Large intestine (tissue), 12 donors: ENCODE measurements at places on chromosomes 5 and 9.

GRCh38 chr9:17775656-17776055 lies 196.8 kb downstream of the SH3GL2 start:
- DNase-seq = no peak

- no peak for DNase-seq
These were observed 33.3 kb downstream of the CEP72 start for GRCh38 chr5:645421-645820.

DNA sequence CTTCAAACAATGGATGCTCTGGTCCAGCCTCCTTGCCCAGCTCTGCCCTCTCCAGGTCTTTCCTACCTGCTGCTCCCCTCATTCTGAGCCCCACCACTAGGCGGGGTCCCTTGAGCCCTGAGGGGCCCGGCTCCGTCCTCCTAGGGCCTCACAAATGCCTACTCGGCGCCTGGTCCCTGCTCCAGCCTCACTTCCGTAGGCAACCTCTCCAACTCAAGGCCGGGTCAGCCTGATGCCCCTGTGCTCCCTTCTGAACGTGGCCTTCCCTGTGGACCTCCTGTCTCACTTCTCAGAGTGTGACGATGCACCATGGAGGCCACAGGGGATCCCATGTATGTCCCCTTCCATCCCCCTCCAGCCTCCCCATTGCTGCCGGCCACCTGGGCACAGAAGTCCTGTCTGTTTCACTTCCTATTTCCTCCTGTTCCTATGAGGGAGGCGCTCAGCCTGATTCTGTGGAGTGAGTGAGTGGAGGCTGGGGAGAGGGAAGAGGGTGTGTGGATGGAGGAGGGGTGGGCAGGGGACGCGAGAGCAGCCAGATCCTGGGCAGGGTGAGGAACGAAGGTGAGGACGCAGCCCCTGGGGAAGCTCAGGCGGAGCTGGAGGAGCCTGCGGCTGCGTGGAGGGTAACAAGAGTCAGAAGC lies 127.2 kb upstream of the FAM120A start:
- DNase-seq = no peak

DNA sequence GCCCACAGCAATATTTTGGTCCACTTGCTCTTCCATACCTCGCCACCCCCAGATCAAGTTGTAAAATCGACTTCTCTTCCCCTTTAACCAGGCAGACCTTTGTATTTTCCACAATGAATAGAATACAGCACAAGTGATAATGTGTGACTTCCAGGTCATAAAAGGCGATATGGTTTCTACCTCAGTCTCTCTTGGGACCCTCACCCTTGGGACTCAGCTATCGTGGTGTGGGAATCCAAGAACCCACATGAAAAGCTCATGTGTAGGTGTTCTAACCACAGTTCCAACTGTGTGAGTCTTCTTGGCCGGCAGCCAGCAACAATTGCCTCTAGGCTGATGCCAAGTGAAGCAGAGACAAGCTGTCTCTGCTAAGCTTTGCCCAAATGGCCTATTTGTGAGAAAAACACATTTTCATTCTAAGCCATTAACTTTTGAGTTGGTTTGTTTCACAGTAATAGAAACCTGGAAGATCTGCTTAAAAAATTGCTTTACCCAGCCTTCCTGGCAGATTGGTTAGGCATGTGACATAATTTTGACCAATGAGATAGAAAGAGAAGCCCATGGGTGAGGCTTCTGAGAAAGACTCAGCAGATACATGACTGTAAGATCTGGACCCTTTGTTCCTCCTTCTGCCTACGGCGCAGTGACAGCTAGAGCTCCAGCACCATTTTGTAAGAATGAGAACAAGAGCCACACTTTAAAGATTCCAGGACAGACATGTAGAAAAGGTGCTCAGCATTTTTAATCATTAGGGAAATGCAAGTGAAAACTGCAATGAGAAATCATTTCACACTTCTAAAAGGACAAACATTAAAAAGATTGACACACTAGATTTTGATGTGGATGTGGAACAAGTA lies 18.3 kb upstream of the MLLT3 start:
- DNase-seq = no peak

DNA sequence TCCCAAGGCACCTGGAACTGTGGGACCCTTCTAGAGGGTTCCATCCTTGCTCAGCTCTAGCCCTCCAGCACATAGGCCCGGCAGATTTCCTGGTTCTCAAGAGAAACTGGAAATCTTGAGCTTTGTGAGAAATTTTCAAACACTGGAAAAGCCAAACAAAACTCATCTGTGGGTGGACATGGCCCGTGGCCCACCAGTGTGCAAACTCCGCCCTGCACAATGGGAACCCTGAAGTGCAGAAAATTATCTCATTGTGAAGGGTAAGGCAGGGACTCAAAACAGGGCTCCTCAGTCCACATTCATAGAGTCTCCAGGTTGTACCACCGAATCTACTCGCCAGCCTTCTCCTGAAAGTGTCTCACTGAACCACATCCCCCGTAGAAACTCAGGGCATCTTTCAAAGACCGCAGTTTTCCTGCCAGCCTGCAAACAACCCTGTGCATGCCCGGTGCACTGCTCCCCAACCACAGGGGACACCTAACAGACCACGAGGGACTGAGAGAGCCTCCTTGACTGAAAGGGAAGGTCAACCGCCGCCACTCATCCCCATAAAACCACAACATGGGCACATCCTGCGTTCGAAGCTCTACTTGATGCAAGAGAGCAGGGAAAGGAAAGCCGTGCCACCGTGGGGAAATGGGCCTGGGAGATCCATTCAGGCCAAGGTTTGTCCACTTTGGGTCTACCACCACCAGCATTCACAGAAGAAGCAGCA lies 18.1 kb downstream of the ADAMTS2 start:
- DNase-seq = no peak

DNA sequence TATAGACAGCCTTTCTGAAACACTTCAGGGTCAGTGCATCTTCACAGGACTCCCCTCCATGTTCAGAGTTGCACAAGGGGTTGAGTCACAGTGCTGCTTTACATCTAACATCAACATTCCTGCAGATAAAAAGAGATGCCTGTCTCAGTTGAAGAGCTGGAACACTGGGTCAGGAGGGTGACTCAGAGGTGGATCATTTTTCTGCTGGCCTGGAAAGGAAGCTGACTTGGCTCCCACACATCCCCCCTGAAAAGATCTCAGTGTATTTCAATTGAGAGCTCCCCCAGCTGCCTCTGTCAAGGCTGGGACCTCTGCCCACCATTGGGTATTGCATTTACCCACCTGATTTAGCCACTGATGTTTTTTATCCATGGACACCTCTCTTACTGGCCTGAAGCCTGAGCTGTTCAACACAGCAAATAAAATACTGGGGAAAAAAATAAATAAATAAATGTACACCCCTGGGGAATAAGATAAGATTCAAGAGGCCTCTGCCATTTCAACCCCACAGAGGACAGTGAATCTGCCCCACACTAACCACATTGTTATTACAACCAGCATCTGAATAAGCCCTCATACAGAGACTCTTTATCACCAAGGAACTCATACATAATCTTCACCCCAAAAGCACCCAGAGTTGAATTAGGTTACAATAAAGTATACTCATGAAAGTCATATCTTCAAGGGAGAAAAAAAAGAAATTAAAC lies 716.4 kb downstream of the SEMA5A start:
- DNase-seq = no peak

DNA sequence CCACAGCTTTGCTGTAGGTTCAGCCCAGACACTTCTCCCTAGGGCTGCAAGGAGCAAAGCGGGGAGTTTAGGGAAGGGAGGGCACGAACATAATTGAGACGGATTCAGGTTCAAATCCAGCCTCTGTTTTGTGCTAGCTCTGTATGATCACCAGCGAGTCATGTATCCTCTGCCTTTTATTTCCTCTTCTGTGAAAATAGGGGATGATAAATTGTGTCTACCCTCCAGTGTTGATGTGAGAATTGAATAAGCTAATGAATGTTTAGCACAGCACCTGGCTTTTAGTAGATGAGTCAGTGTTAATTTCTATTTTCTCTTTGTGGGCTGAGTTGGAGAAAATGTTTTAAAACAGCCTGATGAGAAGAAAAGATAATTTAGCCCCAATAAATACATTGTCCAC lies 6.2 kb downstream of the MLANA start:
- DNase-seq = no peak

- DNase-seq = peak; percentile 37
These were observed 1.7 kb upstream of the POMT1 start for GRCh38 chr9:131500939-131501541.

- no peak for DNase-seq
These were observed 117.1 kb downstream of the DAB2IP start for GRCh38 chr9:121768416-121769015.

- no peak for DNase-seq
These were observed 25.5 kb downstream of the NUP188 start for GRCh38 chr9:128972956-128973355.
